NCI-H446 (cell line): ENCODE measurements at places on chromosomes 5 and 9.

DNA sequence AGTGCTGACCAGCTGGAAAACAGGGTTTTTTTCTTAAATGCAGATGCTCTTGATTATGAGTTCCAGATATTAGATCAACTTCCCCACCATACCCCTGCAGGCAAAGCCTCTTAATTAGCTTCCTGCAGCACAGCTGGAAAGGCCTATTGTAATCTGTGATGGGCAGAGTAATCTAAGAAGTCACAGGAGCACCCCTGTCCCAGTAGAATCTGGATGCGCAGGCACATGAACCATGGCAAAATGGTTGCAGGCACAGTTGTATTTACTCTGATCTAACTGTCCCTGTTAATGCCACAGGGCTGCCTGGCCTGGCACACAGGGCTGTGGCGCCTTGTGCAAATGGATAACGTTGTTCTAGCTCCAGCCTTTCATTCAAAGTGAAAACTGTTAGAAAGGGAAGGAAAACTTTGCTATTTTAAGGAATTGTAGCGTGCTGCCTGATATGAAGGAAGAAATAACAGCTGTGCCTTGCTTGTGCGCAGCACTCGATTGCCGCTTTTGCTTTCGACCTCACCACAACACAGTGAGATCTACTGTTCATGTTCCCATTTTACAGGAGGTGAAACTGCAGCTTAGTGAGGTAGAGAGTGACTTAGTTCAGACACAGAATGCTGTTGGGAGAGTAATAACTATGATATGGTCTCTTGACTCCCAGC, 2.3 kb downstream of the TGFBI start:
- DNase-seq, result no peak

- DNase-seq, result no peak
These were observed 142.7 kb downstream of the PIP5K1B start for GRCh38 chr9:68847765-68848164.

DNA sequence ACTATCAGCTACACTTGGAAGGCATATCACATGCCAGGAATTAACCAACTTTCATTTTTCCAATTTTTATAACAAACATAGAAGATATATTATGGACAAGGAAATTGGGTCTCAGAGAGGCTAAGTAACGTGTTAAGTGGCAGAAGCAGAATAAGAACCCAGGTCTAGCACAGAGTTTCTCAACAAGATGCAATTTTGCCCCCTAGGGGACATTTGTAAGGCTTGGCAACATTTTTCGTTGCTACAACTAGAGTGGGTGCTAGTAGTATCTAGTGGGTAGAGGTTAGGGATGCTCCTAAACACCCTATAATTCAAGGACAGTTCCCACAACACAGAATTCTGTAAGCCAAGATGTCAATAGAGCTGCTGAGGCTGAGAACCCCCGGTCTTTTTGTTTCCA, 180.6 kb downstream of the SNCAIP start:
- DNase-seq, result peak; percentile 71

DNA sequence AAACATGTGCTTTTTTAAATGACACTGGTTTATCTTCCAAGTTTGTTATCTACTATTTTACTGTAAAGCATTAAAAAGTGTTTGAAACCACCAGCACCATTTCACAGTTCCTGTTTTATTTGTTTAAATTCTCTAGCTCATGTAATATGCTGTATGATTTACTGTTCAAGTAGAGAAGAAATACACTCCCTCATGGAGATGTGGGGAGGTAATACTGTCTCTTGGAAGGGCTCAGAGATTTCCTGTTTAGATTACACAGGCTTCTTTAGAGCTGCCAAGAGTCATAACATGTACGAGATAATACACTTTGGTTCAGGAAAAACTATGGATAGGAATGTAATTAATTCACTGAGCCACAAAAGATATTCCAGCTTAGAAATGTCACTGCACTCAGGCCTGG, 135.0 kb upstream of the CCDC152 start:
- DNase-seq, result no peak

GRCh38 chr5:67639313-67639712, 442.7 kb upstream of the CD180 start:
- no peak for DNase-seq

GRCh38 chr5:136073714-136074529, 45.1 kb downstream of the TGFBI start:
- DNase-seq, result no peak

DNA sequence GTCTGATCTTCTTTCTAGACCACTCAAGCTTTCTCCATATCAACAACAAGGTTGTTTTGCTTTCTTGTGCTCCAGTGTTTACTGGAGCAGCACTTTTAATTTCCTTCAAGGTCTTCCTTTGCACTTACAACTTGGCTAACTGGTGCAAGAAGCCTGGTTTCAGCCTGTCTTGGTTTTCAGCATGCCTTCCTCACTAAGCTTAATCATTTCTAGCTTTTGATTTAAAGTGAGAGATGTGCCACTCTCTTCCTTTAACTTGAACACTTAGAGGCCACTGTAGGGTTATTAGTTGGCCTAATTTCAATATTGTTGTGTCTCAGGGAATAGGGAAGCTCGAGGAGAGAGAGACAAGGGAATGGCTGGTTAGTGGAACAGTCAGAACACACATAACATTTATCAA, 13.4 kb downstream of the AK3 start:
- DNase-seq, result no peak

- DNase-seq, result no peak
These were observed 30.7 kb downstream of the ENHO start for GRCh38 chr9:34492051-34492450.

- DNase-seq, result no peak
These were observed 109.8 kb upstream of the SLC25A48 start for GRCh38 chr5:135724617-135725016.

DNA sequence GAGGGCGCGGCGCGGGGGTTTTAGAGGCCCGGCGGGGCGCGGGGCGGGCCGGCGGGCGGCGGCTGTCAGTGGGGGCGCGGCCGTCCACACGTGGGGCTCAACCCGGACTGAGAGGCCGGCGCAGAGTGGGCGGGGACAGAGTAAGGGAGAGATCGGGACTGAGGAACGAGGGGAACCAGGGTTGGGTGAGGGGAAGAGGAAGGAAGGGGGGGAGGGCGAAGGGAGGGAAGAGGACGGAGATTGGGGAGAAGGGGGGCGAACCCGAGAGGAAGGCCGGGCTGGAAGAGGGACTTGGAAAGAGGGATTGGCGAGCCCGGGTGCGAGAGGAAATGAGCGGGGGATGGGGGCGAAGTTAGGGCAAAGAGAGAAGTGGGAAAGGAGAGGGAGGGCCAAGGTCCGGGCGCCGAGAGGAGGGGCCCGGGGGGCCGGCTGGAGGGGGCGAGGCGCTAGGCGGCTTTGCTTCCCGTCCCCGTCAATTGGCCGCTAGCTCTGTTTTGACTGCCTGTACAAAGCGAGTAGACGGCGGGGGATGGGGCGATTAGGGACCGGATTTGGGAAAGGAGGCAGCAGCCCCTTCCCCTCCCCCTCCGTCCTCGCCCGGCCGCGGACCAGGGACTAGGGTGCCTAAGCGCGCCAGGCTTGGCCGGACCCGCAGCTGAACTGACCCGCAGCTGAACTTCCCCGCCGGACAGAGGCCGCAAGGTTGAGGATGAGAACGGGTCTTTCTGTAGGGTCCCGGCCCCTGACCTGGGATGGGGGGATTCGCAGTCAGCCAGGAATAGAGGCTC, 399 bp upstream of the FBN2 start:
- no peak for DNase-seq

DNA sequence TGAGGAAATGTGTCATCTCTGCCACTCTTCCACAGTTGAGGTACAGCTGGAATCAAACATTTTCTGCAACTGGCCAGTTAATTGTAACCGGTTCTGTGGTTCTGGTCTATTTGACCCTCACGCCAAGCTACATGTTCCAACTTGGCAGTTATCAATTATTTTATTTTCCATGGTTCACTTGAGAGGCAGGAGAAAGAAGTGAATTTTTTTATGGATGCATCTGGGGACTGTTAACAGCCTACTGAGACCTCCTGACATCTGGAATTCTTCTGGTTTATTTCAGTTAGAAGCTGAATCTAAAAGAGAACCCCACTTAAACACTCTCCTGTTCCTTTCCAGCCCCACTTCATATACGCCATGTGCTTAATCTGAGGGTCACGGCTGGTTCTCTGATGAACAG, 372.3 kb downstream of the DNAH5 start:
- no peak for DNase-seq

DNA sequence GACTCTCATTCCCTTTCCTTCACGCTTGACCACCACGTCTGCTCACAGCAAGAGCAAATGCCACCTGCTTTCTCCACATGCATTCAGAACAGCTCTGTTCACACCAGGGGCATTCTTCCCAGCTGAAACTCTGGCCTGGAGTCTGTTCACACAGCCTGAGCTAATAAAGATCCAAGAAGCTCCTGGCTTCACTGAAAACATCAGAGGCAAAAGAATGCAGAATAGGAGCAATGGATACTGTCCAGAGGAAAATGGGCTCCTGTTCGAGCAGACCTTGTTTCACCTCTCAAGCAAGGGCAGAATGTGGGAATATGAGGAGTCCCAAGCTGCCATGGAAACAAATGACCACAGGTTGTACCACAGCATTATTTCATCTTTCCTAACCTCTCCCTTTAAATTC, 402.7 kb upstream of the TNC start:
- DNase-seq, result no peak

GRCh38 chr9:123337971-123338370, 18.0 kb upstream of the CRB2 start:
- DNase-seq, result no peak

- DNase-seq, result peak; percentile 44
These were observed 24.5 kb downstream of the MRPS27 start for GRCh38 chr5:72295539-72295938.

GRCh38 chr5:149790276-149790675, 60.2 kb downstream of the PPARGC1B start:
- DNase-seq, result no peak

- DNase-seq, result no peak
These were observed 1495.2 kb downstream of the MAT2B start for GRCh38 chr5:165000479-165001190.

- DNase-seq, result no peak
These were observed 6.7 kb downstream of the EPB41L4A start for GRCh38 chr5:112412346-112412745.

DNA sequence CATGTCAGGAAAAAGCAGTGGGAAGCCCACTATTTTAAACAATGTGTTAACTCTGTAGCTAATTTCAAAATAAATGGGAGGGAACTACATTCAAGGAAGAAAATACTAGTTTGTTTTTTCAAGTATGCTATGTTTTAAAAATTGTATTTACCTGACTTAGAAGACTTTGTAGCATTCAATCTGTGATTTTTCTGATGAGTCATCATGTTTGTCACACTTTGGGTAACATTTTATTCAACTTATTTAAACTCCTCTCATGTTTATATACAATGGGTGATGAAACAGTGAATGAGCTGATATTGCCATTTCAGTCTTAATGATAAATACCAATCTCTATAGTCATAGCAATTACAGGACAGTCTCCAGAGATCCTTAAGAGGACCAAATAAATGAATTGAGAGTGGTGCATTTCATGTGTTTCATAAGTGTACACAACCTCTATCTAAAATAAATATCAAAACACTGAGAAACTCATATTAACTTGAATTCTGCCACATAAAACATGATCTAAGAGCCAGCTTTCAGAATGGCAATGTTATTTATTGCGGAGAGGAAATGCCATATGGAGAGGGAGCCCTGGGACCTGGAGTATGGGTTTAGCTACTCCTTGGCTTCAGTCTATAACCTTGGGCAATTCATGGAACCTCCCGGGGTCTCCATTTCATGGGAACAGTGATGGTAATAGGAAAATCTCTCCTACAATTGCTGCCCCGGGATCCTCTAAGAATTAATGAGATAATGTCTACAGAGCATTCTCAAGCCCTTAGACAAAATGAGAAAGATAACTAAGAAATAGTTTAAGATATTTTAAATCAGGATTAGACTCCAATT, 913.9 kb downstream of the TLE4 start:
- DNase-seq, result no peak
